ENCODE measurements at places on chromosomes 16 and 17.
A peak's percentile ranks its signal among the peaks of the same experiment; 100 is the strongest.

DNA sequence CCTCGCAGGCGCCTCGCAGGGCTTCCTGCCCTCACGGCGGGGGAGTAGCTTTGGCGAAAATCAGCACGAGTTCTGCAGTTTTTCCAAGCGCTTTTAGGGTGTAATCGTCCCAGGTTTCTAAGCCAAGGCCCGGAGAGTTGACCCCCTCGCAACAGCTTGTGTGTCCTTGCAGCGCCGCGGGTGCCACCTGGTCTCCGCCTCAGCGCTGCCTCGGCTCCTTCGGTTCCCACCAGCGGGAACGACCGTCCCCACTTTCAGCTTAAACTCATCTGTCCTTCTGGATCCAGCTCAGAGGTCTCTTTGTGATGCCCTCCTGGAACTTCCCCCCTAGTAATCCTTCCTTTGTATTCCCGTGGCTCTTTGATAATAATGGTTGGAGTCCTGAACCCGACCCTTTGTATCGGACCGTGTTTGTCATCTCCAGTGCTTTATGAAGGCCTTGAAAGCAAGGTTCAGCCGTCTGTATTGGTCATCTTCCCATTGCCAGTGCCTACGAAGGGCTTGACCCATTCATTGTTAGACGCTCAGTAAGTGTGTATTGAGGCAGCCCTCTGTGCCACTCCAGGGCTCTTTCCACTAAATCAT lies 858 bp upstream of the SMARCE1 start:
- no peak for DNase-seq

DNA sequence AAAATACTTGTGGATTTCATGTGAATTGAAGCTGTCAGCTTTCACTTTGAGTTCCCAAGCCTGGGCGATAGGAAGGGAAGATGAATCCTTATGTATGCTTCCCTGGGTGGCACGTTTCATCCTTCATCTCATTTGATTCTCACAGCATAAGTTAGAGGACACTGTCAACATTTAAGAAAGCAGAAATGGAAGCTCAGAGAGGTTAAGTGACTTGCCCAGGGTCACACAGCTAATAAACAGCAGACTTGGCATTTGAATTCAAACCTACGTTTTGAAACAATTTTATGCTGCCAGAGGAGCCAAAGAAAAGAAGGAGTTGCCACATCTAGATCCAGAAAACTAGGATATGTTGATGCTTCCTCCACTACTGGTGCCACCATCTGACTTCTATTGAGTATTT lies 108.3 kb upstream of the GPR139 start:
- no peak for DNase-seq

DNA sequence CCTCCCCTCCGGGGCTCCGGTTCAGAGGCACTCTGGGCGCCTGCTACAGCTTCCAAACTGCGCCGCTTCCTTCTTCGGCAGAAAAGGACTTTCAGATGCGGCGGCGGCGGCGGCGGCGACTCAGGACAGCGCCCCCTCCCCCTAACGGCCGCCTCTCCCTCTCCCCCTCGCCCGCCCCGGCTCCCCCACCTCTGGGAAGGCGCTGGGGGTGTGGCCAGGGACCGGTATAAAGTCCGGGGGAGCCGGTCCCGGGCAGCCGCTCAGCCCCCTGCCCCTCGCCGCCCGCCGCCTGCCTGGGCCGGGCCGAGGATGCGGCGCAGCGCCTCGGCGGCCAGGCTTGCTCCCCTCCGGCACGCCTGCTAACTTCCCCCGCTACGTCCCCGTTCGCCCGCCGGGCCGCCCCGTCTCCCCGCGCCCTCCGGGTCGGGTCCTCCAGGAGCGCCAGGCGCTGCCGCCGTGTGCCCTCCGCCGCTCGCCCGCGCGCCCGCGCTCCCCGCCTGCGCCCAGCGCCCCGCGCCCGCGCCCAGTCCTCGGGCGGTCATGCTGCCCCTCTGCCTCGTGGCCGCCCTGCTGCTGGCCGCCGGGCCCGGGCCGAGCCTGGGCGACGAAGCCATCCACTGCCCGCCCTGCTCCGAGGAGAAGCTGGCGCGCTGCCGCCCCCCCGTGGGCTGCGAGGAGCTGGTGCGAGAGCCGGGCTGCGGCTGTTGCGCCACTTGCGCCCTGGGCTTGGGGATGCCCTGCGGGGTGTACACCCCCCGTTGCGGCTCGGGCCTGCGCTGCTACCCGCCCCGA lies at the start of gene IGFBP4:
TSS of gene IGFBP4 (plus strand) at position 255 of the 792 bp plus-strand sequence. CDS start at position 541, 286 bp downstream.
- peak; percentile 67 for DNase-seq

DNA sequence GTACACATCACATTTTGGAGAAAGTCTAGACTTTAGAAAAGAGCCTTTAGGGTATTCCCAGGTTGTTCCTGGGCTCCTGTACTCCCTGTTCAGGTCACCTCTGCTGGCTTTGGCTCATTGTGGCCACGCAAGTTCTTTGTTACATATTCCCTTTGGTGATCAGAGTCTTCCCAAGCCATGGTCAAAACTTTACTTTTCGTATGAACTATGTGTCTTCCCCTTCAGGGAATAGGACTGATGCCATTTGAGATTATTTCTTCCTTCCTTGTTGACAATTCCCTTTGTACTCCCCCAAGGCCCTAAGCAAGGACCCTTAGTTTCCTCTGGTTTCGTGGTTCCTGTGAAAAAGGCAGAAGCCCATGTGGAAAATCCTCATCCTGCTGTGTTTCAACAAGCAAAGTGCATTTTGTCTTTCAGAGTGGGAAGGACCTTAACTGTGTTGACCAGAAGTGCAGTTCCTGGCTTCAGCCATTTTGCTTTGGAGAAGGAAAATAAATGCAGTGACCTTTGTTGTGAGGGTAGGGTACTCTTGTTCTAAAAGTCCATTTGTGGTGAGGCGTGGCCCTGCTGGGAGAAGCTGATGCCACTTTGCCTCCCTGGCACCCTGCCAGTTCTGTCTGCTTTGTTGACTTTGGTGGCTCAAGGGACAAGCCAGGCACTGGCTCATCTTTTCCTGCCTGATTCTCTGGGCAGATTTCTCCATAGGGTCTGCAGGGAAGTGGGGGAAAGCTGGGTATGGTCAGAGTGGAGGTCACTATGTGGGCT lies 55.1 kb downstream of the ZNRF1 start:
- DNase-seq, result no peak

DNA sequence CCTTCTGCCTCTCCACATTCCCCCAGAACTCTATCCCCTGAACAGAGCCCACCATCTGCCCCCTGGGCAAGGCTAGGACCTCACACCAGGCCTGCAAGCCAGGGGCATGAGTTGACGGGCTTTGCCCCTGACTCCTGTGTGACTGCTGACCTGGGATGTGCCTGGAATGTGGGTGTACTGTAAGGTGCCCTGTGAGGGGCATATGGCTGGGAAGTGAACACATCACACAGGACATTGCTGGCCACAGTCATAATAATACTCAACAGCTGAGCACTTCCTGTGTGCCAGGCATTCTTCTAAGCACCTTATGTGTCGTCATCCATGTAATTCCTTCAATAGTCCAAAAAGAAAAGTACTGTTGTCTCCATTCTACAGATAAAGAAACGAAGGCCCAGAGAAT lies 13.3 kb downstream of the CES4A start:
- DNase-seq, result no peak

DNA sequence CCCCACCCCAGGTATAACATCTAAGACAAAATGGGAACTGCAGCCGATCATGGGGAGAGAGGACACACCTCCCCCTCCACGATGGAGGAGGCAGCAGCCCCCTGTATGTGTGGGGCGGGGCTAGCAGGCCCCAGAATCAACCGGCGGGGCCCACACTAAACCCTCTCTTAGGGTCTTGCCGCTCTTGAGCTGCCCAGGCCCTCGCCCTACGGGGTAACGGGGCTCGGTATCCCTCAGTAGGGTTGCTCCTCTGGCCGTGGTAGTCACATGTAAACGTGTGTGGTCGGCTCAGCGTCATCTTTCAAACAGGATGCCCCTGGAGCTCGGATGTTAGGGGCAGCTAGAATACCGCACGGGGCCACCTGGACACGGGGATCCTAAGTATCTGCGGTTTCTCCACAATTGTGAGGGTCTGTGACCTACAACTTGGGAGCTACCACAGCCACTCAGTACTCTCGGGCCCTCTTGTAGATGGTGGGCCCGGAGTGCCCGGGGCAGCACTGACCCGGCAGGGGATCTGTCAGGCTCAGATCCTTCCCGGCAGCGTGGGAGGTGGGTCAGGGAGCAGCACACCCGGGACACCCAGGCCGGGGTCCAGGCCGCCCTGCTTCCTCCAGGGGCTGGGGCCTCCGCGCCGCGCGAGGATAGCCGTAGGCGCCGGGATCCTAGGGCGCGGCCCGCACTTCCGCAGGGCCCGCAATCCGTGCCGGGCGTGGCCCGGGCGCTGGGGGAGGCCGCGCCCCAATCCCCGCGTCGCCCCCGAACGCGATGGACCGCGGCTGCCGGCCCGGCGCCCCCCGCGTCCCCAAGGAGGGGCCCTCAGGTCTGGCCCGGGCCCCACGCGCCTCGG lies 781 bp downstream of the ARHGDIA start:
- no peak for DNase-seq

DNA sequence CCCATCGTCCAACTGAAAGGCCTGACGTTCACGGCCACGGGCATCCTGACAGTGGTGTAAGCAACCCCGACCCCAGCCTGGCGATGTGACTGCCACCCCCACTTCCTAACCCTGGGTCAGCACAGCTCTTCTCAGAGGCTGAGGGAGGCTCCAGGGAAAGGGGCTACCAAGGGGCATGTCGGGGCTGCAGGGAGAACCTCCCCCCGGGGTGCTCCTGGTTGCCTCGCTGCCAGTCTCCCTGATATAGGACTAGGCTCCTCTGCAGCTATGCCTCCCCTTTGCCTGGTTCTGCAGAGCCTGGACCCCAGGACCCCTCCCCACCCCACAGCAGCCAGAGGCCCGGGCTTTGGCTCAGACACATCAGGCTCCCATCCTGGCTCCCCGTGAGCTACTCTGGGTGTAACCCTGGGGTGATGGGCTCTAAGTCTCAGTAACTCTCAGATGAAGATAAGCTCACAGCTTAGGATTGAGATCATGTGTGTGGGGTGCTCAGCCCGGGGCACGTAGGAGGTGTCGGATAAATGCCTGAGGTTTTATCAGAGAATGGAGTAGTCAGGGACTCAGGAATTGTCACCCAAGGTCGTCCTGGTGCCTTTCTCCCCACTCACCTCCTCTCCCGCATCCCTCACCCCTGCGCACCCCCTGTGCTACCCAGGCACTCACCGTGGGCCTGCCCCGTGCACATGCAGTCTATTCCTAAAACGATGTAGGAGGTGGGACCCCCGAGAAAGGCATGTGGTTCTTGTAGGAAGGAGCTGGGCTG lies 10.6 kb downstream of the ITGAD start:
- no peak for DNase-seq
